ENCODE measurements at places on chromosomes 3 and 15.

DNA sequence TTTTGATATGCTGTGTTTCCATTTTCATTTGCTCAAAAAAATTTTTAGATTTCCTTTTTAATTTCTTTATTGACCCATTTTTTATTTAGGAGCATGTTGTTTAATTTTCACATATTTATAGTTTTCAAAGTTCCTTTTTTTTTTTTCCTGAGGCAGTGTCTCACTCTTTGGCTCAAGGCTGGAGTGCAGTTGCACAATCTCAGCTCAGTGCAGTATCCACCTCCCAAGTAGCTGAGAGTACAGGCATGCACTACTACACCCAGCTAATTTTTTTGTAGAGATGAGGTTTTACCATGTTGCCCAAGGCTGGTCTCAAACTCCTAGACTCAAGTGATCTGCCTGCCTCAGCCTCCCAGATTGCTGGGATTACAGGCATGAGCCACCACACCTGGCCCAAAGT is 36.2 kb downstream of the PFN2 start:
- DNase-seq, result no peak

DNA sequence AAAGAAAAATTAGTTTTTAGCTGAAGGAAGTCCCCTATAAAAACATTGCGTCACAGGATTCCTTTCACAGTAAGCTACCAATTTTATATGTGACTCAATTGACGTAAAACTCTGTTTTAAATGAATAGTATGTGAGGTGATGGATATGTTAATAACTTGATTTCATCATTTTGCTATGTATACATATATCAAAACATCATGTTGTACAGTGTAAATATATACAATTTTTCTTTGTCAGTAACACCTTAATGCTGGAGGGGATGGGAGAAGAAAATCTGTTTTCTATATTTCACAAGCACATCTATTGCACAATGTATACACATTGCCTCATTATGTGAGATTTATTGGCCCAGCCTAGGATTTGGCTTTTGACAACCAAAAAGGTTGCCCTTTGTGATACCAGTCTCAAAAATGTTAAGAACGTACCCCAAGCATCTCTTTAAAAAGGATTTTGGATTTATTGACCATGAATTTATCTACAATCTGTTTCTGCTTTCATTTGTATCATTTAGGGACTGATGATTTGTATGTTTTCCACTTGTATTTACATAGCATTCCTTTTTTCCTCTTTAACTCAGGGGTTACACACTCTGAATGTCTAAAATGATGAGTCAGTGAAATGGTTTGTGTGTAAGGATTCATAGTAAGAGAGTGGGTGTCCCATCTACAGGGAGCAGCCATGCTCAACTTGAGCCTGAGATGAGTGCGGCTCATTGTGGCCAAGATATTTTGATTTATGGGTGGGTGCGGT is 62.6 kb downstream of the CRTC3 start:
- DNase-seq, result no peak

DNA sequence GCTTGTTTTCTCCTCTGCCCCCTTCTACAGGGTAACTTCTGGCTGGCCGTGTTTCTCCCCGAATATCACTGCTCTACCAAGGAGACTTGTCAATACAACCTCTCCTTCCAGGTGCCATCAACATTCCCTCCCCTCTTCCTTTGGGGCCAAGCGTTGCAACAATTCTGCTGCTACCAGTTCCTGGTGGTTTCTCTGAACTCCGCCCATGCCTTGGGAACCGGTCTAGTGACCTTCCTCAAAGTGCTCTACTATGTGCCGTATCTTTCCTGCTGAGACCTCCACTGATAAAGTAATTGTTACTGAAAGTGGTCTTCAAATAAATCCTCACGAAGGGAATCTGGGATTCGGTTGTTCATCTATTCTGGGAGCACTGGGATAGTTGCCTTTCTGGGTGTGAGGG is 26.2 kb downstream of the PCSK6 start:
- DNase-seq, result no peak

DNA sequence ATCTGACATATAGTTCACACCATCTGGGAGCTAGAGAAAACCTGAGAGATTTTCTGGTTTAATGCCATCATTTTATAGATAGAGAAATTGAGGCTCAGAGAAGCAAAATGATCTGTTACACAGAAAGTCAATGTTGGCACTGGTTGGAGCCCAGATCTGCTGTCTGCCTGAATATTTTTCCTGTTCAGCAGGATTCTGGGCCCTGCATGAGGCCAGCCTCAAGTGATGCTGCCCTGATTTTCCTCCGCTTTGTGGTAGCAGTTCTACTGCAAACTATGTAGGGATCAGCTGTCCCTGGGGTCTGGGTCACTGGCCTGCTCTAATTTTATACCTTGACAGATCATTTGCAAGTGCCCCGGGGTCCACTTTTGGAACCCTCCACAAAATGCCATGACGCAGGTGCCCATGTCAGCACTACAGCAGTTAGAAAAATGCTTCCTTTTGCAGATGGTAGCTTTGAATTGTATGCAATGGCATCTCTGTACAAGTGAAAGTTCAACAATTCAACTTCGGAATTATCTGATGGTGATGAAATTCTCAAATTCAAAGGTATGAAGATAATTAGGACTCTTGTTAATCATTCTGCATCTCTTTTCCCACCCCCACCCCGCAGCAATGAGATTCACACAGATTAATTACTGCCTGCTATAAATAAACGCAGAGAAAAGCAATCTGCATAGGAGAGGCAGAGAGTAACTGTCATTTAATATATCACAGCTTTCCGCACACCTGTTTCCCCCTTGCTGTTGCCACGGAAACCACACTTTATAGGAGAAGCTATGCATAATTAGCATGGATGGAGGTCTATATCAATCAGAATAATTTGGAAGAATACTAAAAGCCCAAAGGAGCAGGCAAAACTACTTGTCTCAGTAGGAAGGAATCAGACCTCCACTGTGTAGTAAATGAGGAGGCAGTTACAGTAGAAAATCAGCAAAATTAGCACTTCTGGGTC is 222.6 kb downstream of the PDCD6IP start:
- no peak for DNase-seq

DNA sequence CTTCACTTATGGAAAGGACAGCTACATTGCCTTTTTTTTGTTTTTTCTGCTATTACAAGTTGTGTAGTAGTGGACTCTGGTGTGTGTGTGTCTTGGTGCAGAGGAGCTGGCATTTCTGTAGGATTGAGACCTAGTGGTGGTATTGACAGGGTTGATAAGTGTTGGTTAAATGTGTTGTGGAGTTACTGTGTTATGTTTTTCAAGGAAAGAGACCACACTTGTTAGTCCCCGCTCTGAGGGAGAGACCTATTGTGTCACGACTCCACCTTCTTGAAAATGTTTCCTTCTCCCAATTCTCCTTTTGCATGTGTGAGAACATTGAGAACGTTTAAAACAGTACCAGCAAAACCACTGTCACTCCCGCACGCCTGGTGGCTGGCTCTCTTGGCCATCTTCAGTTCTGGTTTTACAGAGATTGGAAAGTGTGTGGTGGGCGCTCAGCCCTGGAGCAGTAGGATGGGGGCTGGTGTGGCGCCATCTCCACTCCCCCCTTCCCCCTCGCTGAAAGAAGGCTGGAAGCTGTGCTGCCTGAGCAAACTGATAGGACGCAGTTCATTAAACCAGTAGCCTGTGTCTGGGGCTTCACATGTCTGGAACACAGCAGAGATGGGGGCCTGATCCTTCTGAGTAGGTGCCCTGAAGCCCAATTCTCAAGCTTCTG is 5.5 kb downstream of the KLF13 start:
- no peak for DNase-seq

DNA sequence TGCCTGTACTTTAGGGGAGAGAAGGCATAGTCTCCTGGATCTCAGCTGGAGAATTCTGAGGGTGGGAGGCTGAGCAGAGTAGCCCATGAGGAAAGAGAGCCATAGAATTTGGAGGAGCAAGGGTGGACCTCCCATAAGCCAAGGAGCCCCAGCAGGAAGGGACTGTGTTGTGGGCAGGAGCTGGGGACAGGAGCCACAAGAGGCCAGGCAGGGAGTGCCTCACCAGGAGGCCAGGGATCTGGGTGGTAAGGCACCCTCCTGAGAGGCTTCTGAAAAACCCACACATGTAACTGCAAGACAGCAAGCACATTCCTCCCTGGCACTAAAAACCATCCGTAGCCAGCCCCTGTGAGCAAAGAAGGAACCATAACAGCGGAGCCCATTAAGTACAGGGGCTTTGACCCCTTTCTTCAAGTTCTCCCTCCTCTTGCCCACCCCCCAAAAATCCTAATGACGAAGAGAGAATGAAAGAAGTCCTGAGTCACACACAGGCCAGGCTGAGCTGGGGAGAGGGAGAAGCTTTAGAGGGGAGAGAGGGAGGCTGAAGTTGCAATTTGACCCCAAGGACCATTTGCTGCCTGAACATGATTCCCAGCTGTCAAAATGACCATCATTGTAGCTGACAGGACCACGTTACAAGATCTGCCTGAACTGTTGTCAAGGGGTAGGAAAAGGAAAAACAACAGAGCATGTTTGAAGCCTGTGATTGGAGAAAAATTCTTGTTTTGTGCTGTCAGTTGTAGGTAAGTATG is 82.6 kb downstream of the TRIM42 start:
- DNase-seq, result no peak

GRCh38 chr3:100706365-100706764 is 2.9 kb upstream of the TFG start:
- no peak for DNase-seq

- no peak for DNase-seq
Measured at GRCh38 chr15:64288577-64288976, 67.4 kb downstream of the CSNK1G1 start.

- no peak for DNase-seq
Measured at GRCh38 chr15:99054892-99055291, 47.3 kb upstream of the PGPEP1L start.

GRCh38 chr3:160540551-160540950 is 24.8 kb downstream of the KPNA4 start:
- no peak for DNase-seq

GRCh38 chr3:191328962-191329653 is at the start of gene CCDC50:
Gene CCDC50, plus strand, starts transcription at chr3:191329394. Its CDS starts 281 bp downstream, at chr3:191329675.
- DNase-seq, result peak; percentile 78

DNA sequence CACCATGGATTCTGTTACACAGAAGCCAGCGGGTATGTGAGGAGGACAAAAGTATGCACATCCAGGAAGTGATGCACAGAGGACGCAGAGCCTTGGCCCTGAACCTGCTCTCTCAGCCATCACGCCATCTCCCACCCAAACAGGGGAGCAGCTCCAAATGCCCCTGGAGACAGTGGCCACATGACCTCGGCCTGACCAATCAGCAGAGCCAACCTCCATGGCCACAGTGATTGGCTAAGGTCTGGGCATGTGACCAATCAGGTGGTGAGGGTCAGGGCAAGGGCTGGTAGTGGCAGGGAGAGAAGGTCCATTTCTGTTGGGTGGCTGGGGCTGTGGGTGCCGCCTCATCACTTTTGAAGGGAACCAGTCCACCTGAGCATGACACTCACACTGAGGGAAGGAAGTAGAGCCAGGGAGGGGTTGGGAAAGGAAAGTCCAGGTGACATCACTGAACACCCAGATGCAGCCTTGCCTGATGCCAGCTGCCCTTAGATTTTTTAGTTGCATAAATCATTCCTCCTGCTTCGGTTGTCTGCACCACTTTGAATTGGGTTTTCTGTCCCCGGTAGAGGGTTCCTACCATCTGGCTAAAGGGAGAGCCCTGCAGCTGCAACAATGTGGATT is 70.3 kb upstream of the IQSEC1 start:
- peak; percentile 10 for DNase-seq

DNA sequence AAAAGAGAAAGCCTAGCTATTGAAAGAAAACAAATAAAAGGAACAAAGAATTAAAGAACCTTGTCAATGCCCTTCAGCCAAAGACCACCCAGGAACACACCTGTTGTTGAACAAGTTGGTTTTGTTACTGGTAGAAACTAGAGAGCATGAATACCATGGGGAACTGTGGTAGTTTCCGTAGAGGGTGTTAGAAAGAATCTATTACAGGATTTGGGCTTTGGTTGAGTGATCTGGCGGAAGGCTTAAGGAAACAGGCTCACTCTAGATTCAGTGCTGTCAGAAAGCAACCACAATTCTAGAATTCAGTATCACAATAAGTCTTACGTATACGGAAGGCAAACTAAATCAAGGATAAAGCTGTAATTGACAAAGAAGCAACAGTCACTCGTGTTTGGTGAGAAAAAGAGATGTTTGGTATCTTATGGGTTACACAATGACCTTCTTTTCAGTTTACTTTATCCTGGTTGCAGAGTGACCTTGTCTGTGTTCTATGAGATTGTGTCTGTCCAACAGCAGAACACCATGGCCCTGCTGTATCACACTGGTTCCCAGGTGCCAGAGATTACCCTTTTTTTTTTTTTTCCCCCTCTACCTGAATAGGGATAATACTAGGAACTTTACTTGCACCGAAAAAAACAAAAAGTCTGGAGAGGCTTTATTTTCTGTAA is 265.9 kb downstream of the SHQ1 start:
- no peak for DNase-seq

DNA sequence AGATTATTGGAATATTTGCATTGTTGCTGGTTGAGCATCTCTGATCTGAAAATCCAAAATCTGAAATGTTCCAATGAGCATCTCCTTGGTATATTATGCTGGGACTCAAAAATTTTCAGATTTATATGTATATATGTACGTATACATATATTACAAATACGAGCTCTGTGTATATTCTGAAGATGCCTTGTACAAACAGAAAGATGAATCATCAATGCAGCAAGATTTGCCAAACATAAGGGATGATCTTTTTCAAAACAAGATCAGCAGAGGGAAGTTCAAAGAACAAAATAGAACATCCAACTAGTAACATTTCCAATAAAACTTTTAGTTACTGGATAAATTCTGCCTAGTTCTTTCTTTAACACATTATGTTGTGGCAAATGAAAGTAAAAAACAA is 42.5 kb downstream of the HERC1 start:
- no peak for DNase-seq

- DNase-seq, result no peak
Measured at GRCh38 chr3:126056088-126056487, 27.8 kb downstream of the SLC41A3 start.

DNA sequence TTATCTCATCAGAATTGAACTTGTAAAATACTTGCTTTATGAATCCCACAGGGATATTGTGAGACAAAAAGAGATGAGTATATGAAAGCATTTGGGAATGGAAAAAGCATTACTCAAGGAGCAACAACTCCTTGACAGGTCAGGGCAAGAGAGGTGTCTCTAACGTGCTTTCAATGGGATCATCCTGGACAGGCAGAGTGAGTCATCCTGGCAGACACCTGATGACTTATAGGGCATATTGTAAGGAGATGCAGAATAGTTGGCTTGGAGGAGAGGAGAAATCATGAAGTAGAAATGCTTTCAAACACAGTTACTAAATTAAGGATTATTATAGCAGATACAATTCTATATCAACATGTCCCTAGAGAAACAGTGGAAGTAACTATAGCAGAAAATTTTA is 71.9 kb upstream of the THSD4 start:
- no peak for DNase-seq

- DNase-seq, result no peak
Measured at GRCh38 chr15:48868536-48868935, 9.4 kb upstream of the EID1 start.

- DNase-seq, result no peak
Measured at GRCh38 chr3:172410702-172411477, 37.4 kb downstream of the GHSR start.

DNA sequence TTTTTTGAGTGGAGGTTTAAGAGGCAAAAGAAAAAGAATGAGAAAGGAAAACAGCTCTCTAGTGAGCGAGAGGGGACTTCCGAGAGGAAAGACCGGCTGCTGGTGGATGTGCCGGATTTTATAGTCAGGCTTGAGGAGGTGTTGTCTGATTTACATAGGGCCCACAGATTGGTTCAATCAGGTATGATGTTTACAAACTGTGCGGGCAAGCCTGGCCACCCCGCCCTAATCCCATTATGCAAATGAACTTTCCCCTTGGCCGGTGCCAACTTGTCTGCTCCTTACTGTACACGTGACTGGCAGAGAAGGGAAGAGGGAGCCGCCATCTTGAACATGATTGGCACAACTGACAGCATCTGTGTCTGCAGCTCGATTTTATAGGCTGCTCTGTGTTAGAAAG is 44.7 kb downstream of the FAM43A start:
- no peak for DNase-seq

Data from gastrocnemius medialis (tissue), 4 donors.